ENCODE measurements at places on chromosomes 12 and 14.
A peak's percentile ranks its signal among the peaks of the same experiment; 100 is the strongest.

DNA sequence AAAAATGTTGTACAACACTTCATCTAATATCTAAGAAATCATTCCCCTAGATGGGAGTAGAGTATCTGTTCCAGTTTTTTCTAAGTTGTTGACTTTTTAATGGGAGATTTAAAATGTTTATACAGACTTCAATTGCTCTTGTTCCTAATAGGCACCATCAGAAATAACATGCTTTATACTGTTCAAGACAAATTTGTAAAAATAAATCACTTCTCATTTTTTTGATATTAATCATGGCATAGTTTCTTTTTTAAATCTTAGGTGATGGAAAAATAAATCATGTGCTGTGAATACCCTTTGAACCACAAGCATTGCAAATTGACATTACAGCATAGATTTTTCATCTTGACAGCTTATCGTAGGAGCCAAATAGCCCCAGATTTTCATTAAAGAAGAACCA is 473.5 kb upstream of the MGAT4C start:
- DNase-seq = no peak

DNA sequence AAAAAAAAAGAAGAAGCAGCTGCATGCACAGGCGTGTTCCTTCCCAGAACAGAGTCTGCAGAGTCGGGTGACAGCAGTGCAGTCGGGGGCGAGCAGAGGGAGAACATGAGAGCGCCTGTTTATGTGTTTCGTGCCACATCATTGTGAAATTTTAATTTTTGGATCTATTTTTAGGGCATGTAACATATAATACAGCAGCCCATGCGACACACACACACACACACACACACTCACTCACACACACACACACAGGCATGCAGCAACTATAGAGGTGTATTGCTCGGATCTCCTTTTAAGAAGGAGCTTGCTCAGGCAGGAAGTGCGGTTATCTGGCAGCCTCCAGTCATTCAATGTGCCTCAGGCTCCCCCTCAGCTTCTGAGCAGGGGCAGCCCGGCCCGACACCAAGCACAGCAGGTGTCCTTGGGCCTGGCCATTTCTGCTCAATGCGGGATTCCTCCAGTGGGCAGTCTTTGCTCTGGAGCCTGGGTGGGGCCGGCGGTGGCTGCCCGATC is 71.8 kb downstream of the ZNF664 start:
- DNase-seq = no peak

- DNase-seq = no peak
Measured at GRCh38 chr14:91857614-91858013, 9.7 kb downstream of the TC2N start.

DNA sequence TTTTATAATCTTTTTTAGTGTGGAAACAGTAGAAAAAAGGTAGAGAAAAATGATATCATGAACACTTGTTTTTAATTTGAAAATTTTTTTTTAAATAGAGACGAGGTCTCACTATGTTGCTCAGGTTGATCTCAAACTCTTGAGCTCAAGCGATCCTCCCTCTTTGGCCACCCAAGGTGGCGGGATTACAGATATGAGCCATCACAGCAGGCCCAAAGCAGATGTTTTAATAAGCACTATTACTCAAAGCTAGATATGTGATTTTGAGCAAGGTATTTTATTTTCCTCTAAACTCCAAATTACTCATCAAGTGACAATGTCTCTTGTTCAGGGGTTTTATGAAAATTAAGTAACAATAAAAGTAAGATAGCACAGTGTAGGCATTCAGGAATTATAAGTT is 10.7 kb upstream of the WDR89 start:
- no peak for DNase-seq

DNA sequence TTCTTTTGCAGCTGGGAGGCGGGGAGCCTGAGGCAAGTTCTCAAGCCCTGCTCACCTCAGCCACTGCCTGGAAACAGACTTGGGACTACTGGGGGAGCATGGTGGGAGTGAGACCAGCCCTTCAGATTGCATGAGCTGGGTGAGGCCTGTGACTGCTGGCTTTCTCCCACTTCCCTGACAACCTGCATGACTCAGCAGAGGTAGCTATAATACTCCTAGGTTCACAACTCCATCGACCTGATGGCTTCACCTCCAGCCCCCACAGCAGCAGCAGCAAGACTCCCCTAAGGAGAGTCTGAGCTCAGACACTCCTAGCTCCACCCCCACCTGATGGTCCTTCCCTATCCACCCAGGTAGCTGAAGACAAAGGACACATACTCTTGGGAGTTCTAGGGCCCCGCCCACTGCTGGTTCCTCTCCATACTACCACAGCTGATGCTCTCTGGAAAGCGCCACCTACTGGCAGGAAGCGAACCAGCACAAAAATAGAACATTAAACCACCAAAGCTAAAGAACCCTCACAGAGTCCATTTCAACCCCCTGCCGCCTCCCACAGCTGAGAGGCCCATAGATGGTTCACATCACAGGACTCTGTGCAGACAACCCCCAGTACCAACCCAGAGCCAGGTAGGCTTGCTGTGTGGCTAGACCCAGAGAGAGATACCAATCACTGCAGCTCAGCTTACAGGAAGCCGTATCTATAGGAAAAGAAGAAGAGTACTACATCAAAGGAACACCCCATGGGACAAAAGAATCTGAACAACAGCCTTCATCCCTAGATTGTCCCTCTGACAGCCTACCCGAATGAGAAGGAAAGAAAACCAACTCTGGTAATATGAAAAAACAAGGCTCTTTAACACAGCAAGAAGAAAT is 68.7 kb downstream of the RPAP3 start:
- no peak for DNase-seq

- DNase-seq = no peak
Measured at GRCh38 chr14:59245809-59246295, 57.4 kb downstream of the DAAM1 start.

DNA sequence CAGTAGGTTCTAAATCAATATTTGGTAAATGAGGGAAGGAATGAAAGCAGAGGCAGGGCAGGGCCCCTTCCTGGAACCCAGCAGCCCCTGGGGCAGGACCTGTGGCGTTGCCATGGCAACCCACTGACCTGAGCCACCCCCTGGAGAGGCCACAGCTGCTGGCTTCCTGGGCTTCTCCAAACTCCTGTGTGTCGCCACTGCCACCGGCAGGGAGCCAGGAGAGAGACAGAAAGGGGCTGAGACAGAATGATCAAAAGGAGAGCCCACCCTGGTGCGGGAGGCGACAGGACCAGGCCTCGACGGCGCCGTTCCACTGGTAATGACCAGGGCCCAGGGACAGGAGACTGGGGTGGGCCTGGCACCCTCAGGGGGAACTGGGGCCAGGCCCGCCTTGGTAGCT is 18.2 kb downstream of the RFX4 start:
- DNase-seq = peak; percentile 39

- DNase-seq = no peak
Measured at GRCh38 chr12:2857576-2857975, 737 bp upstream of the TEX52 start.

- DNase-seq = no peak
Measured at GRCh38 chr12:51962737-51963136, 11.2 kb downstream of the ACVR1B start.

- no peak for DNase-seq
Measured at GRCh38 chr14:34797747-34798583, 77.2 kb downstream of the BAZ1A start.

DNA sequence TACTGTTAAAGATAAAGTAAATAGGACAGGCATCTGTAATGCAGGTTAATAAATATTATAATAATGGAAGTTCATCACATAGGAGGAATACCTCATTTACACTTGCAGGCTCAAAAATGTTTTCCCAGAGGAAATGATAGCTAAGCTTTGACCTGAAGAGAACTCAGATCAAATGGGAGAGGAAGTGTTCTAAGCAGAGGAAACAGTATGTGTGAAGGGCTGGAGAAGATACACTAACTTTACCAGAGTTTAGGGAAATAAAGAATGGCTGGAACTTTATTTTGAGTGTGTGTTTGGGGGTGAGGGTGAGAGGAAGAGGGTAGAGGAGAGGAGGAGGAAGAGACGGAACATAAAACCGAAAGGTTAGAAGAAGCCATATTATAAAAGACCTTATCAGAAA is 34.0 kb upstream of the AP4S1 start:
- no peak for DNase-seq

- no peak for DNase-seq
Measured at GRCh38 chr12:43309959-43310358, 242.0 kb downstream of the ADAMTS20 start.

DNA sequence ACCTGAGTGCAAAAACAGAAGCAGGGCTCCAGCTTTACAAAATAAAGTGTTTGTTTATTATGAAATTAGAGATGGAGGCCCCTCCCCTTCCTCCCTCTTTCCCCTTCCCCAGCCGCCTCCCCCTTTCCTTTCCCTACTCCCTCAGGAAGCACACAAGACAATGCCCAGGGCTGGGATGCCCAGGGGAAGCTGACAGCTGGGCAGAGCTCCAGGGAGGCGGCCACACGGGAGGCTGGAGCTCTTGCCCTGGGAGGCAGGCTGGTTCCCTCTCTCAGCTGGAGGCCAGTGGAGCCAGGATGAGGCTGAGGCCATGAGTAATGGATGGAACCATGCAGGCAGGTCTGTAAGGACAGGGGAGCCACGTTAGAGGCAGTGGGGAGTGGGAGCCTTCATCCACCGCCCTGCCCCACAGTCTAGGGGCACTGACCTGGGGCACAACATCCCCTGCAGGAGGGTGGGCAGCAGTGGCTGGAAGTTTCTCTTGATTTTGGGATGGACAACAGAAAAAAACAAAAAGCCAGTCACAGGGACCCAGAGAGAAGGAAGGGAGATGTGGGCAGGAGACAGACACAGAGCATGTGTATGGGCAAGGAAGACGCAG is 5.1 kb downstream of the PSMB11 start:
- no peak for DNase-seq

- DNase-seq = no peak
Measured at GRCh38 chr12:100398307-100398706, 41.4 kb downstream of the SLC17A8 start.

GRCh38 chr14:70803321-70804310 is 5.7 kb downstream of the MAP3K9 start:
- DNase-seq = peak; percentile 90

DNA sequence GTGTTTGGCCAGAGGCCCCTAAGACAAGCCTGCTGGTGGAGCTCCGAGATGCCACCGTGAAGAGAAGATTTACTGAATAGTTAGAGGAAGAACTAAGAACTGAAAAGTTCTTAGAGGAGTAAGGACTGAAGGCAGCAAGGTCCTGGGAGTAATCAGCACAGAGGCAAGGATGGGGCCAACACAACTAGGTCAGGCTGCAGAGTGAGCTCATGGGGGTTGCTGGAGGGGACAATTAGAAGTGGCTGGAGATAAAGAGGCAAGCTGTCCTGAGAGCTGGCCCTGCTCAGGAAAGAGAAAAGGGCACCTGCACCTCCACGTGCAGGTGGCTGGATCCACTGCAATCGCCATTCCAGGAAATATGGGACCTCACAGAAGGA is 52.7 kb downstream of the NFKBIA start:
- DNase-seq = no peak

GRCh38 chr14:87996291-87996592 is 3.3 kb upstream of the GALC start:
- DNase-seq = no peak

GRCh38 chr14:94176808-94177207 is 2.7 kb downstream of the PPP4R4 start:
- DNase-seq = no peak

DNA sequence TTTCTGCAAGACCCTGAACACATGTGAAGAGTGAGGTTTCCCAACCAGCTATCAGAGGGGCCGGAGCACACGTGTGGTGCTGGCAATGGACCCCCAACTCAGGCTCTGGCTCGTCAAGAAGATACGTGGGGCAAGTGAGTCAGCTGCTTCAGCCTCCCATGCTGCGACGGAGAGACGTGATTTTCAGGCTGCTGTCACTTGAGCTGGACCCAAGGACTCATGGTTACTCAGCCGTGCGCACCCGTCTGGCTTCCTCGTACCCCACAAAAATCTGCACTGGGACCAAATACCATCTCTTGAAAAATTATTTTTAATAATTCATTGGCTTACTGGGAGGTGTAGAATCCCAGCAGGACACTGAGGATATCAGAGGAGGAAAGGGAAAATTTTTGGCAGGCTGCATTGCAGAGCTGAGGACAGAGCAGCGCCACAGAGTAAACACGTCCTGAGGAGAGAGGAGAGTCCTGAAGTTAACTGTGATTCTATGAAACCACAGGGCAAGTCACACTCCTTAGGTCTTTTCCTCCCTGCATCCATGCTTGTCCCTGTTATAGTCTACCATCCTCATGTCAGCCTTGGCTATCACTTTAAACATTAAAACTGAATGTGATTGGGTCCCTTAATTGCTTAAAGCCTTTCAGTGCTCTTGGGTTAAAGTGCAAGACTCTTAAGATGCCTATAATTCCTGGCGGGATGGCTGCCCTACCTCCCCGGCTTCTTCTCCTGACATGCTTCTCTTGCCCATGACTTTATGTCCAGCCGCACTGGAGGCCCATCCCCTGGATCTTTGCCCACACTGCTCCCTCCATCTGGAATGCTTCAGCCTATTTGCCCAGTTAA is 95.3 kb upstream of the SLC35F4 start:
- DNase-seq = no peak

DNA sequence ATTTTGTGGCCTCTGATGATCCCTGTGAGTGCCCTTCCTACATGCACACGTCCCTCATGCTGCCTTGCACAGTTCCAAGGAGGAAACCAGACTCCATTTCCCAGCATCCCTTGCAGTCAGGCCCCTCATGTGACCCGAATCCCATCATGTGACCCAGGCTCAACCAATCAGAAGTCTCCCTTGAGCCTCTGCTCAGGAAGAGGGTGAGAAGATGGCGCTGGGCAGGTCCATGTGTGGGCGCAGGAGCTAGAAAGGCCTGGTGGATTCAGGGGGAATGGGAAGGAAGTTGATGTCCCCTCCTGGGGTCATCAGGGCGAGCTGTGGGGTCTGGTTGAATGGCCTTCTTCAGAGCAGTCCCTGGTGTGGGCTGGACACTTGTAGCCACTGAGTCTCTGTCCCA is 240.5 kb downstream of the ADGRD1 start:
- no peak for DNase-seq

DNA sequence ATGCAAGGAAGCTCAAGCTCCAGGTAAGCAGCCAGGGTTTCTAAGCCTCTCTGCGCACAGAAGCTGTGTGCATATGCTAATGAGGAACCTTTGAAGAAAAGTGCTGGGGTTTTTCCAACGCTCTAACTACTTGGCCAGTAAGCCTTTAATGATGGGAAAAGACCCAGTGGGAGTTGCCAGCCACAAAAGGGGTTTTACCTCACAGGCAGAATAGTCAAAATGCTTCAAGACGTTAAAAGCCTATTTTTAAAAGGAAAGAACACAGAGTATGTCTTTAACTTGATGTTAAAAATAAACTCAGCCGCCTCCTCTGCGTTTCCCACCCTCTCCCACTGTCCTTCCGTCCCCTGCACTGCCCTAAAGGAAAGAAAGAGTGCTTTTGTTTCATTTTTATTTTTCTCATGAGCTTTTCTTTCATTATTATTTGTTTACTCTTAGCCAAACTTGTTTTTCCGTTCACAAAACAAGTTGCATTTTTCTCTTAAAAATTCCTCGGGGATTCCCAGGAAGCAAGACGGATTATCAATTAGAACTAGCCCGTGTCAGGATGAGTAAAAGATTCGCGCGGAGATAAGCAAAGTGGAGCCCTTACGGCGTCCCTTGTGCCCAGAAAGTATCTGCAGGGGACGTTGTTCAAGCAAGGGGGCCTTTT is 209.8 kb upstream of the NUDT4 start:
- peak; percentile 77 for DNase-seq

All from brain (organoid and tissue), 16 donors.